Activated CD4-positive, alpha-beta memory T cell treated with anti-CD3 and anti-CD28 coated beads, Interleukin-2, amount 10 ng/mL, durations not matched to agents 7 days and 5 days (primary cell): ENCODE measurements at places on chromosomes 13 and 19.

GRCh38 chr19:47598407-47599349 lies 10.3 kb upstream of the BICRA start:
- DNase-seq = no peak

DNA sequence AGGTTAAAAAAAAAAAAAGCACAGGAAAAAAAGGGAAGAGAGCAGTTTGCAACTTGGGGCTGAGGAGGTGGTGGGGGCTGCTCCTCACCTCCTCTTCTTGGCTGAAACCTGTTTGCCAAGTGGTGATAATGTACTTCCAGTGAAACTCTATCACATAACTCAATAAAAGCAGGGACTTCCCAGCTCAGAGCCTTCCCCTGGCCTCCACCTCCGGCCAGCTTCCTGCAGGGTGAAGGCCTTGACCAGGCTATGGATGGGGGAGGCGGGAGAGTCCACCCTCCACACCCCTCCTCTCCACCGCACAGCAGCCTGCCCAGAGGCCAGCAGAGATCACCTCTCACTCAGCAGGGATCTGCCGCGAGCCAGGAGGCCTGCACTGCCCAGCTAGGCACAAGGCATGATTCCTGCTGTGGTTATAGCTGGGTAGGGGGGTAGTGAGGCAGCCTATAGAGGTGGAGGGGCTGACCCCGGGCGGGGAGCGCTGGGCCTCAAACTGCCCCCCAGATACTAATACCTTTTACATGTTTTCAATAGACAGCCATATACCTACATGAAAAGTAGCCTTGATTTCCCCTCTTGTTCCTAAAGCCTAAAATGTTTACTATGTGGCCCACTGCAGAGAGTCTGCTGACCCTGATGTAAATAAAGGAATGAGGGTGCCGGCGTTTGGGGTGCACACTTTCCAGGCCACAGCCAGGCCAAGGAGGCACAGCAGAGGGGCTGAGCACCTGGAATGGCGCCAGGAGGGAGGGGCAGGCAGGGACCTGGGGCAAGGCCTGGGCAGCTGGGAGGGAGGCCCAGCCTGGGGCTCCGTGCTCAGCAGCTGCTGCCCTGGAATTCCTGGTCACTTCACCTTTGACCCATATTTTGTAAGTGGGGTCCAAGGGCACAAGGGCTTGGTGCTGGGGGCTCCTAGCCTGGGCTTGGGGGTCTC lies 10.3 kb downstream of the ZNF787 start:
- DNase-seq = no peak

DNA sequence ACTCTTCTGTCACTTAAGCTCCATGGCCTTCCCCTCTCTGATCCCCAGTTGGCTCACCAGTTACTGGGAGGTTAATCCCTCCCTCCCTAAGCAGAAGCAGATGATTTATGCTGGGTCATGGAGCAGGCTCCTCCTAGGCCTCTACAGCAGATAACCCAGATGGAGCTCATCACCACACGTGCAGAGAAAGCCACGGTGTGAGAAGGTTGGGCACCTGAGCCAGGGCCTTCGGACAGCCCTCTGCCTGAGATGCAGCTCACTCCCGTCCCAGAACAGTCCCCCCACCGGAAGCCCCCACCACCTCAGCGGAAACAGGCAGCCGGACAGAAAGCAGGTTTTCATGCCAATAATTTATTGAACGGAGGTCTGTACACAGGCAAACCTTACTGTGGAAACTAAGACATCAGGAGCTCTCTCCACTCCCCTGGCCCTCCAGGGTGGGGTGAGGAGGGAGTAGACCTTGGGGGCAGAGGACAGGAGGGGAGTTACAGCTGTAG lies 9.8 kb downstream of the ZNF526 start:
- DNase-seq = no peak

- DNase-seq = peak; percentile 71
Measured at GRCh38 chr19:7678971-7679751, 1.5 kb upstream of the TRAPPC5 start.

DNA sequence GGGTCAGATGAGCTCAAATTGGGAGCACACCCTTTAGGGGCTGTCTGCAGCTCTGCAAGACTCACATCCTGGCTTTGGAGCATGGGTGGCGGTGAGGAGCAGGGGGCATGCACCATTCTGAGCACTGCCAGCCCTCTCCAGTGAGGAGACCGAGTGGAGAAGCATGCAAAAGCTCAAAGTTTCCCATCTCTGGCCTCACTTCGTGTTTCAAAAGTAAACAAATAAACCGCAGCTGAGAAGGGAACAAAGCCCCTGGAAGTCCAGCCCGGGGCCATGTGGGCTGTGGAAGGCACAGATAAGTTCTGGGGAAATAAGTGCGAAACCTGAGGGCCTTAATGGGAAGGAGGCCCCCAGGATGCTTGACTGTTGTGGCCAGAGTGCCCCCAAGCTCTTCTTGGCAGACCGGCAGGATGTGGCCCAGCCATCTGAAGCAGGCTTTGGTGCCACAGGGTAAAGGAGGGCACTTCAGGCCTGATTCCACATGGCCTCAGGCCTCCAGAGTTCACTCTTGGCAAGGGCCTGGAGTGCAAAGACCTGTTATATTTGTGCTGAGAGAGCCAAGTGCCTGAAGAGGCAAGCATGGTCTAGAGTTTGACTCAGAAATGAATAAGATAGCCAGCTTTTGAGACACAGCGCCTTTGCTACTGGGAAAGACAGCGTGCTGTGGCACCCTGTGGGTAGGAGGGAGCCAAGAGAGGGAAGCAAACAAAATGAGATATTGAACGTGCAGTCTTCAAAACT lies 1.2 kb downstream of the MEDAG start:
- no peak for DNase-seq

DNA sequence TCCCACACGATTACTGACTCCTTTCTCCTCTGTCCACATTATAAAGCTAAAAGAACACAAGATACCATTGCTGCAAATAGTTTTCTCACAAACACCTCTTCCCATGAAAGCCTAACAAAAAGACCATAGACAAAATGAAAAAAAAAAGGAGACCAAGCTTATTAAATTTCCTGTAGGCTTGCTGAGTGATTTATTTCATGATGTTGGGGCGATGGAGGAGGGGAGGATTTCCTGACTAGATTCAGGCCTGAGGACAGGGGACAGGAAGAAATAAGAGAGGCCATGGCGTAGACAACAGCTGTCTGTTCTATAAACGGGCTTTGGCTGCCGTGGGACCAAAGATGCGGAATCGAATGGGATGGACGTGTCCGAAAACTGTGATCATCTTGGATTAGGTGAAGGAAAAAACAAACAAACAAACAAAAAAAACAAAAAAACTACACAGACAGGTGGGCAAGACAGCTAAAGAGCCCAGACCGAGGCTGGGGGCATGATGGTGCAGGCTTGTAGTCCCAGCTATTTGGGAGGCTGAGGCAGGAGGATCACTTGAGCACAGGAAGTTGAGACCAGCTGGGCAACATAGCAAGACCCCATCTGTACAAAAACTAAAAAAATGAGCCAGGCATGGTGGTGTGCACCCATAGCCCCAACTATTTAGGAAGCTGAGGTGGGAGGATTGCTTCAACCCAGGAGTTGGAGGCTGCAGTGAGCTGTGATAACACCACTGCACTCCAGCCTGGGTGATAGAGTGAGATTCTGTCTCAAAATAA lies 5.3 kb downstream of the TMPRSS9 start:
- DNase-seq = no peak

GRCh38 chr19:31602548-31602947 lies 253.3 kb upstream of the TSHZ3 start:
- no peak for DNase-seq

DNA sequence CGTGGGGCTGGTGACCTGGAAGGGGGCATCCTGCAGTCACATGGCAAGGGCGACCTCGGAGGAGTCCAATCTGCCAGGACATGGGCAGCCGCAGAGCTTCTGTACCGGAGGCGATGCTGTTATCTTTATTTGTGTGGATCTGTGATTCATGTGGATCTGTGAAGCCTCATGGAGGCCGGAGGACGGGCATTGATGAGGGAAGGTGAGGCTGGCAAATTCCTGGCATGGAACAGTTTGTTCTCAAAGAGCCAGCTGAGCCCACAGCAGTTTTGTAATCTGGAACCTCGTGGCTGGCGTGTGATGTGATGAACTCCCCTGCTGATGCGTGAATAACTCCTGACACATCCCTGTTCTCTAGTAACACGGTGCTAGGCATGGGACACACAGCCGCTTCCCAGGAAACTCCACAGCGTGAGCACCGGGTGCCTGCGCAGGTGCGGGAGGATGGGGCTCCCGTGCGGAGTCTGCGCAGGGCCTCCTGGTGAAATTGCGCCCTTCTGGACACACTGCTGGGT lies 40.4 kb downstream of the ATP11A start:
- DNase-seq = no peak

- no peak for DNase-seq
Measured at GRCh38 chr13:31927219-31927653, 104.3 kb upstream of the FRY start.
